ENCODE measurements at places on chromosomes 3 and 15. TPM values are rescaled to one million over a fixed set of nuclear protein-coding genes. Genes with fewer than 3 reads are reported as not detected.

DNA sequence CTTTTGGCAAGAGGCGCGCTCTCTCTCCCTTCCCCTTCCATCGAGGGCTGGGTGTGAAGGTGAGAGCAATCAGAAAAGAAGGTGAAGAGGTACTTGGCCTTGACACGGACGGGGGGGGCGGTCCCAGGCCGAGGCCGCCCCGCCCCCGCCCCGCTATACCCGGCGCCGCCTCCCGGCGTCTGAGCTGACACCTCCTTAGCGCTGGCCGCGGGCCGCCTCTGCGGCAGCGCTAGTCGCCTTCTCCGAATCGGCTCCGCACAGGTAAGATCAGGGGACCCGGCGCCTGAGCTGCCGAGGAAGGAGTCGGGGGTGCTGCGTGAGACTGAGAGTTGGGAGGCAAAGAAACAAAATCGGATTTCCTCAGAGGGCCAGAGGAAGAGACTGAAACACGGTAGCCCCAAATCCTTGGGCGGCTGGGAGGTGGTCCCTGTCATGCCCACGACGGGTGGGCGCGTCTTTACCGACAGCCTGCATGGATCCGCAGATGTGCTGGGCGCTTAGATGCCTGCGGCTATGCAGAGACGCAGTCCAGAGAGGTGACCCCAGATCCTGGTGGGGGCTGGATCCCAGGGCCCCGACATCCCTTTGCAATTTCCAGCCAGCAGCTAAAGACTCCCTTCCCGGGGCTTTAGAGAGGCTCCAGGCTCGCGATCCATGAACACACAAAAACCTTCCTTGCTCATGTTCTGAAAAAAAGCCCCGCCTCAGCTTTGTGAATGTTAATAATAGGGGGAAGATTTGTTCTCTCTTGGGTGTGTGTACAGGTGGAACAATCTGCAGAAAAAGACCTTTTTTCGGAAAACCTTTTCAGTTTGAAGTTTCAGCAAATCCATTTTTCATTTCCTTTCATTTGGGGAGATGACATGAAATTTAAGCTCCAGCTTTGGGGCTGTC lies at the start of gene ENTPD3:
Gene ENTPD3 (plus strand): TSS at position 184 of the 894 bp plus-strand sequence. CDS start 874 bp downstream, outside the sequence.
- DNase-seq, result no peak

Gene ABHD14A
- 23.2 TPM for total RNA-seq

DNA sequence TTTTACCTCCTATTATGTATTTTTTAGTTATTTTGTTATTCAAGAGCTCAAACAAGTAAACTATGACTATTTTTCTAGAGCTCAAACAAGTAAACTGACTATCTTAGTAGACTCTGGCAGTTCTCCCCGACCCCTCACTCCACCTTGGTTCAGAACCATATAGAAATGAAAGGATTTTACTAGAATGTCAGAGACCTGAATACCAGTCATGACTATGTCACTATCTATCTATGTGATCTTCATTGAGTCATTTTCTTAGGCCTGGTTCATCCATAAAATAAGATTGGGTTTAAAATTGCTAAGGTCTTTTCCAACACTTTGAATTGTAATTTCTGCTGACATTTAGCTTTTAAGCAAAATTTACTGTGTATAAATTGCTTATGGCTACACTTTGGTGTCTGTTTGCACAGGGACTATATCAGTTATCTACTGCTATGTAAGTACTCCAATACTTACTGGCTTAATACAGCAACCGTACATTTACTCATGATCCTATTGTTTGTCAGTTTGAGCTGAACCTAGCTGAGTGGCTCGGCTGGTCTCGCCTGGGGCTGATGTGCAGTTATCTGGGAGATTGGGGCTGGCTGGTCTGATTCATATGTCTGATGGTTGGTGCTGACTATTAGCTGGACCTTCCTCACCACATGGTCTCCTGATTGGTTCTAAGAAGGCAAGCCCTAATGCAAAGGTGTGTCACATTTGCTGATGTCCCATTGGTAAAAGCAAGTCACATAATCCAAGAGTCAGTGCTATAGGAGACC lies 37.0 kb downstream of the RASA2 start:
- no peak for DNase-seq

Gene SLC12A1
- total RNA-seq, result not detected

Gene MED12L
- total RNA-seq, result 1.9 TPM

All from tibial nerve (tissue), 4 donors.